ENCODE measurements at places on chromosomes 7 and 10.
A peak's percentile ranks its signal among the peaks of the same experiment; 100 is the strongest.

- no peak for DNase-seq
Observed at GRCh38 chr10:20109613-20110012, 293.4 kb downstream of the PLXDC2 start.

GRCh38 chr7:17462131-17462631, 163.7 kb downstream of the AHR start:
- no peak for DNase-seq

DNA sequence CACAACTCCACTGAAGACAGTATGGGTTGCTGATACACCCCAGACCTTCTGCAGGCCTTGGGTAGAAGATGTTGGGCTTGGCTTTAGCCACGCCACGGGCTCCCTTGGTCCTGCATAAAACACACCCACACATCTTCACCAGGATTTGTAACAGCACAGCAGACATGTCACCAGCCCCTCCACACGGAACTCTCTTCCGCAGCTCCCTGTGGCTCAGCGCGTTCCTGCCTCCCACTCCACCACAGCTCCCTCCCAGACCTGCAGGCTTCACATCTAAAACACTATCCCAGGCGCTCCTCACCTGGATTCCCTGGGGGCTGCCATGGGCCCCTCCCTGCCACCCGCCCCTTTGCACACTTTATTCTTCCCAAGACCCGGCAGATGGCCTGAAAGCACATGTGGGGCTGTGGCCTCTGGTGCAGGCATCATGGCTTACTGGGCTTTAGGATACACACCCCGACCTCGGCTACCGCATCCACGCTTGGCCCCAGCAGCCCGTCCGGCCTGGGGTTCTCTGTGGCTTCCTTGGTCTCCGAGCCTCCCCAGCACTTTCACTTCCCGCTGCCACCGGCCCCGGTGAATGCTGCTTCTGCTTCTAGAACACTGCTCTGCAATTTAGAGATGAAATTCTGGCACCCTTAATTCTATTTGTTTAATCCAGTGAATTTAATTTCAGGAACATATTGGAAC, 432.9 kb downstream of the DNAJB6 start:
- no peak for DNase-seq

- no peak for DNase-seq
Observed at GRCh38 chr10:70744617-70745143, 40.5 kb downstream of the TBATA start.

GRCh38 chr10:73931767-73932619, 21.1 kb downstream of the PLAU start:
- DNase-seq: no peak

GRCh38 chr10:5596611-5597341, 69.6 kb downstream of the ASB13 start:
- DNase-seq: no peak

- DNase-seq: no peak
Observed at GRCh38 chr7:97732565-97733275, 834 bp downstream of the TAC1 start.

DNA sequence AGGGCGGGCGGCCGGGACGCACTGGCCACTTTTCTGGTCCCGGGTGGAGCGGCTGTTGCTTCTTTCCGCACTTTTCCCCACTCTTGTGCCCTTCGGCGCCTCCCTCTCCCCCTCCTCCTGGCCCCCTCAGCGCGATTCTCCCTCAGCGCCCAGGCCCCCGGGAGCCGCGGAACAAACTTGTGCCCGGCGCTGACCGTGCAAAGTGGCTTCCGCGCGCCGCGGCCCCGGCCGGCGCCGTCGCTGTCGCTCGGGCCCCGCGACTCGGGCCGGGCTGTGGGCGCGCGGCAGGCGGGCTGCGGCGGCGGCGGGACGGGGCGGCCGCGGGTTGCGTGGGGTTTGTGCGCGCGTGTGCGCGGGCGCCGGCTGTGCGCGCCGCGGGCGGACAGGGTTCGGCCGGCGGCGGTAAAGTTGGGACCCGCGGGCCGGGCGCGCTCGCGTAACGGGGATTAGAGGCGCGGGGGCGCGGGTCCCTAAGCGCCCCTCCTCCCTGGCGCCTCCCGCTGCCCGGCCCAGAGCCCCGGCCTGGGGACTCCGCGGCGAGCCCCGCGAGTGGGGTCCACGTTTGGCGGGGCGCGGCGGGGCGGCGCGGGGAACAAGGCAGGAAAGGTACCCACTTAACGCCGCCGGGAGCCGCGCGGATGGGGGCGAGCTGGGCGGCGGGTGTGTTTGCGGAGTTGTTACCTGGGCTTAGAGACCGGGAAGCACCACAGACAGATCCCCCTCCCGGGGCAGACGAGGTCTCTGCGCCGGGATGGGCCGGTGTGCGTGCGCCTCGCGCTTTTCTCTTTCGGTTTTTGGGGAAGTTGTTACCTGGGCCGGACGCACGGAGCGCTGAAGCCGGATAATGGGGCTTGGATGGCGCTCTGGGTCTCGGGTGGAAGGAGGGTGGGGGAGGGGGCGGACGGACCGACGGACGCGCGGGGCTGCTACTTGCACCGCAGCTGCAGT, 860 bp downstream of the ZEB1 start:
- DNase-seq: peak; percentile 16

- no peak for DNase-seq
Observed at GRCh38 chr10:59601985-59602384, 107.7 kb downstream of the SLC16A9 start.

DNA sequence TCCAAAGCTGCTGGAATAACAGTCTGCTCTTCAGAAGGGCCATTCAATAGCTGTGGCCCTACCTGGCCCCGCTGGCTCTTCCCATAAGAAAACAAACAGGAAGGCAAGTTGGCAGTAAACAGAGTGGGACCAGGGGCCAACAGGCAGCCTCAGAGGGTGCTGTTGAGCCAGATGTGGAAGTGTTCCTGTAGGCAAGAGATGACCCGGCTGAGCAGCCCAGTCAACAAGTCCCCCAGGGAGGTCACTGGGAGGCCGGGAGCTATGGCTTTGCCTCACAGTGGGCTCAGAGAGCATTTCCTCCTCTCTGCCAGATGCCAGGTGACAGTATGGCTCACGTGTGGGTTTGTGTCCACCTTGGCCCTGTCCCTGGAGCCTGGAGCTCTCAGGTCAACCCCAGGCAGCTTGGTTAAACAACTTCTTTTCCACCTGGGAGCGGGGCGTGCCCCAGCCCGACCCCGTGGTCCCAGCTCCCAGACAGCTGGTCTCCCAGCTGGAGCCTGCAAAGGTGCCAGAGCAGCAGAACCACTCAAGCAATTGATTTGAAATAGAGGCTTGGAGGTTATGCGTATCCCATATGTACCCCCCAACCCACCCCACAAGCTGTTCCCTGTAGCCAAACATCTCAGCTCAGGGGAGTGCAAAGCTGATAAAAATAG, 33.8 kb upstream of the LOXL4 start:
- no peak for DNase-seq

DNA sequence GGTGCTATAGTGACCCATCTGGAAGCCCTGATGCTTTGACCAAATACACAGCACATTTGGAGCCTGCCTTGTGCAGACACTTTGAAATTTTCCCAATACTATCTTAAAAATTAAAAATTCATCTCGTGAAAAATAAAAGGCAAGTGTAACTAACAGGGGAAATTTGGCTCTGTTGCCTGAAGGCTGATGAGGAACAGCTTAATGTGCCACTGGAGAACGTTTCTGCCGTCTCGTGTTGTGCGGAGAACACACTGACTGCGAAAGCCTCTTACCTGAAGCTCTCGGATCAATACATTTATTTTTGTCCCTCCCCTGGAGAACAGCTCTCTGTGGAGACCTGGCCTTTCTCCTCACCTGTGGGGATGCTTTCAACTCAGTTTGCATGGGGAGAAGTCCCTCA, 77.2 kb upstream of the CHST15 start:
- DNase-seq: no peak

DNA sequence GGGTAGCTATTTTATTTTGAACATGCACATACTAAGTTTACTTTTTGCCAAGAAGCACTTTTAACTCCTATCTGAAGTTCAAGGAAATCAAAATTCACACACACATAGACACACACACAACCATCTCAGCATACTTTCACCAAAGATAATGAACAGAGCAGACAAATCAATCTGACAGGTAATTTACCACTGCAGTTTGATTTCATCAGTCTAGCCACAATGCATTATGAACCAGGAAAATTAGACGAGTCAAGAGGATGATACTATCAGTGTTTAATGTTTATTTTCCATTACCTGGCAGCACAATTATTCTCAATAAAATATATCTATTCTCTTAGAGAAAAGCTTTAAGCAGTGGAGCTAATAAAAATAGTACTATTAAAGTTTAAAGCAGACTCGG, 147.9 kb downstream of the ARHGAP12 start:
- DNase-seq: no peak

DNA sequence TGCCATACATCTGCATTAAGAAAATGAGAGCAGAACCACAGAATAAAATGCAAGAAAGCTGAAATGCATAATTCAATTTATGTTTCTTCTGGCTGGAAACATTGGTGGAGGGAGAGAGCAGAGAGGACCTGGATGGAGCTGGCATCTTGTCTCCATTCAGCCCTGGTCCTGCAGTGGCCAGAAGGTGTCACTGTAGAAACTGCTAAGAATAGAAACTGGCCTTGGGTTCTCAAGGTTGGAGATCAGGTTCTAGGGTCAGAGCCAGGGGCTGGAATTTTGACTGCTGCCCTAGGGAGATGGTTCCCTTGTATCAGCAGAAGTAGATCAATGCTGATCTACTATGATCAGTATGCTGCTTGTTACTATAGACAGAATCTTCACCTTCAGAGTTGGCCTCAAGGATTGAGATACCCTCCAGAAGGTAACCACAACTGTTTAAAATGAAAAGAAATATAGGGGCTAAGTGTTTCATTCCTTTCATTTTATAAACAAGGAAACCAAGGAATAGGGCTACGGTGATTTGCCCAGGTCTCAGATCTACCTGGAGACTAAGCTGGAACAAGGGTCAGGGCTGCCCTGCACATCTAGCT, 13.1 kb downstream of the TAS2R41 start:
- no peak for DNase-seq

DNA sequence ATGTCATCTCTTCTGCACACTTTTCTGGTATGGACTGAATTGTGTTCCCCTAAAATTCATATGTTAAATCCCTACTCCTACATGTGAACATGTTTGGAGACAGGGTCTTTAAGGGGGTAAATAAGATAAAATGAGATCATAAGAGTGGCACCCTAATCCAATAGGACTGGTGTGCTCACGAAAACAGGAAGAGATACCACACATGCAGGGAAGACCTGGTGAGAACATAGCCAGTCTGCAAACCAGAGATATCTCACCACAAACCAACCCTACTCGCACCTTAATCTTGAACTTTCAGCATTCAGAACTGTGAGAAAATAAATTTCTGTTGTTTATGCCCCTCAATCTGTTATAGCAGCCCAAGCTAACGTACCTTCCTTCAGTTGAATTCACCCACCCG, 51.8 kb downstream of the VWDE start:
- DNase-seq: no peak

DNA sequence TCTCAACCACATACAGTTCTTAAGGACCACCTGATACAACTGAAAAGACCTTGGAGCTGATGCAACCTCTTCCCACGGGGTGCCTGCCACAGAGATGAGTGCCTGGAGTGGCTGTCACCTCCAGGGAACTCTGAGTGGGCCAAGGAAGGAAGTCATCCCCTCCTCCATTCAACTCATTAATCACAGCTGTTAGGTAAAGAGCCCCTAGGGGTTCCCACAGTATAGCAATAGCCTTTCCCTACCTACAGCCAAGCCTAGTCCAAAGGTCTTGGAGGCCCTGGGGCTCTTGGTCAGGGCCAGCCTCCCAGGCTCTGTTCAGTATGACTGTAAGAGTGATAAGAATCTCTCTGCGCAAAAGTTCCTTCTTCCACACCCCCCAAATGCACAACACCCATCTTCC, 70.4 kb upstream of the NFE2L3 start:
- no peak for DNase-seq
